ENCODE measurements at places on chromosomes 16 and 17.

DNA sequence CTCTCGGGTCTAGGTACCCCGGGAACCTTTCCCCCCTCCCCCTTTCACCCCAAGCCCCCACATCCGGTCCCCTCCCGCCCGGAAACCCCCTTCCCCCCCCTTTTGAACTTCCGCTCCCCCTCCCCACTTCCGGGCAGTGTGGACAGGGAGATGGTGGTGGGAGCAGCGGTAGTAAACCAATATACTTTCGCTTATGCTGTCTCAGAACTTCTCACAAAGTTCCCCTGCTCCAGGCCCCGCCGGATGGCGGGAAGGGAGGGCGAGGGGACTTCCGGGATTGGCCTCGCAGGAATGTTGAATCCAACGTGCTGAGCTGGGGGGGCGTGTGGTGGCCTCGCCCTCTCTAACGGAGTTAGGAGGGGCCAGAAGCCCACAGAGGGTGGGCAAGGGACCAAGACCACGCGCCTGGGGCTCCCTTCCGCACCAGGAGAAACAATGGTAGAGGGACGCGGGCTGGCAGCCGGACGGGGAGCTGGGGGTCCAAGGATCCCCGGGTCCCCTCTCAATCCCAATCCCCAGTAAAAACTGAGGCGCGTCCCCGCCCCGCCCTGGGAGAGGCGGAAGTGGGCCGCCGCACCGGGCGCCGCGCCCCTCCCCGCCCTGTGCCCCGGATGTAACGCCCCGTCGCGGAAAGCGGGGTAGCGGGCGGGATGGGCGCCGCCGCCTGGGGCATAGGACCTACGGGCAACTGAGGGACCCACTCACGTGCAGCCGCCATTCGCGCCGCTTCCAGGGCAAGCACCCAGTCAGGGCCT lies 742 bp downstream of the PFN1 start:
- DNase-seq = peak; percentile 62

DNA sequence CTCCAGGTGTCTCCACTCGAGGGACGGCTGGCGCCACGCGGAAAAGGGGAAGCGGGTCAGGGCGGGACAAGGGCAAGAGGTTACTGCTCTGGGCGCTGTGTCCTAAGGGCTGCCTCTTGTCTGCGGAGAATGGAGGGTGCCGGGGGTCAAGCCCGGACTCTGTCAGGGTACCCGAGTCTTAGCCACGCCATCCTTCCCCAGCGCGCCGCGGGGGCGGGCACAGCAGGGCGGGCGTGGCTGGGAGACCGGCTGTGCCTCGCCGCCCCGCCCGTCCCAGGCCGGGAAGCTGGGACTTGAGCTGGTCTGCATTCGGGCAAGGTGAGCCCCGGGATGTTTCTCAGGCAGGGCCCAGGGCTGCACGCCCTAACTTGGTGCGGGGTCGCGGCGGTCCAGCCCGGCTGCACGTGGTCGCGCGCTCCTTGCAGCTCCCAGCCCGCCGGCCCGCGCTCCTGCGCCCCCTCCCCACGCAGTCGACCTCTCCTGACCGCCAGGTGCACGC lies 6.2 kb upstream of the ACTG1 start:
- no peak for DNase-seq

DNA sequence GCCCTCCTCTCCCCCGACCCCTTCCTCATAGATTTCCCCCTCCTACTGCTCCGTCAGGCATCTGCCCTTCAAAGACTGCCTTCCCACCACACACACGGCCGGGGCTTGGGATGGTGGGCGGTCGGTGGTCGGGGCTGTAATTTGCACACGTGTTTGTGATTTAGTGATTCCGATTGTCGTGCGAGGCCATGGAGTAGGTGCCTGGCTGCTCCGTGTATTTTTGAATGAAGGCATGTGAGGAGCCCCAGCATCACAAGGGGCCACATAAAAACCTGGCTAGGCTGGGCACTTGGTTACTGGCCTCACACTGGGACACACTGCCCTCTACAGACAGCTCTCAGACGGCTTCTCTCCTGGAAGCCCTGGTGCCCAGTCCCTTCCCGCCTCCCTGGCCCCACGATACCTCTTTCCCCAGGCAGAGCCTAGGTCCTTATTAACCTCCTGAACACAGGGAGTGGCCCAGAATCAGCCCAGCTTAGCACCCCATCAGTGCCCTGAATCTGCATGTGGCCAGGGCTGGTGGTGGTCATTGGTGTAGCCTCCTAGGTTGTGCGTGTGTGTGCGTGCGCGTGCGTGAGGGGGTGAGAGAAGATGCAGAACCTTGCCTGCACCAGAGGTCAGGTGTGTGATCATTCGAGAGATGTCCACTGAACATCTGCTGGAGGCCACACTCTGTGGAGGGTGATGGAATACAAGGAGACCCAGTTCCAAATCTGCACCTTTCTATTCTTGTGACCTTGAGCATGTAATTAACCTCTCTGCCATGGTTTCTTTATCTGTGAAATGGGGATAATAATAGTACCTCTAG lies 1.3 kb upstream of the SOCS1 start:
- peak; percentile 46 for DNase-seq

DNA sequence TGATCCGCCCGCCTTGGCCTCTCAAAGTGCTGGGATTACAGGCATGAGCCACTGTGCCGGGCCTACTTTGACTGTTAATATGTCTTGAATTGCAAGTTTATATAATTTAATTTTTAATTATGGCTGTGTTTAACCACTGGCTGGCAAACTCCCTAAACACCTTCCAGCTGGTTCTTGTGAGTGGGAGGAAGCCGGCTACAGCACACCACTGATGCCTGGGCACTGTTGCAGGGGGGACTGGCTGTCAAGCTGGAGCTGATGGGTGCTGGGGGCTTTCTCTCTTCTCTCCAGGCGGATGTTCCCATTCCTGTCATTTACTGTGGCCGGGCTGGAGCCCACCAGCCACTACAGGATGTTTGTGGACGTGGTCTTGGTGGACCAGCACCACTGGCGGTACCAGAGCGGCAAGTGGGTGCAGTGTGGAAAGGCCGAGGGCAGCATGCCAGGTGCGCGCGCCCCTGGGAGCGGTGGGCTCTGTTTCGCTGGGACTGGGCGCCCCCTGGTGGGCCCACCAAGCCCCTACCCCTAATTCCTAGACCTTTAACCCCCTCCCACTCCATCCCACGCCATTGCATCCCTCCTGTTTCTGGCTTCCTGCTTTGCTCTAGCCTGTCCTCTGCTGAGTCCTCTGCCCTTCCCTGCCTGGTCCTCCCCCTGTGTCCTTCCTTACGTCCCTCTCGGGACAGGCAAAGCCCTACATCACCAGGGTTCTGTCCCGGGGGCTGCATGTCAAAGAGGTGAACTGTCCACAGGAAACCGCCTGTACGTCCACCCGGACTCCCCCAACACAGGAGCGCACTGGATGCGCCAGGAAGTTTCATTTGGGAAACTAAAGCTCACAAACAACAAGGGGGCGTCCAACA lies 9.5 kb downstream of the TBX21 start:
- DNase-seq = no peak

DNA sequence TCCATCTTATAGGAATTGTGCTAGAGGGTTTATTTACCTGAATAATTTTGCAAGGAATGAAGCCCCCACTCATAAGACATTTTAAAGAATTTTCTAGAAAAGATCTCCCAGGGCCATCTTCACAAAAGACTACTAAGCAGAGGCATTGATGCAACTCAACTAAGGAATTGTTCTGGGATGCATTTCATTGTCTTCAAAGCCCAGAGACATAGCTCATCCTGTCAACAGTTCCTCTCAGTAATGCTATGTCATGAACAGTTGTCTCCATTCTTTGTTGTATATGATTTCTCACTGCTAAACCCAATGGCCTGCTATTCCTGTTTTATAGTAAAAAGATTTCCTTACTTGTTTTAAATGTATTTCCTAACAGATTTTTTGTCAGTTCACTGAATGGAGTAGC lies 136.8 kb upstream of the RBL2 start:
- no peak for DNase-seq

- no peak for DNase-seq
Measured at GRCh38 chr17:1267471-1267943, 2.7 kb upstream of the BHLHA9 start.

GRCh38 chr16:85822145-85822544 lies 22.6 kb downstream of the COX4I1 start:
- DNase-seq = no peak

DNA sequence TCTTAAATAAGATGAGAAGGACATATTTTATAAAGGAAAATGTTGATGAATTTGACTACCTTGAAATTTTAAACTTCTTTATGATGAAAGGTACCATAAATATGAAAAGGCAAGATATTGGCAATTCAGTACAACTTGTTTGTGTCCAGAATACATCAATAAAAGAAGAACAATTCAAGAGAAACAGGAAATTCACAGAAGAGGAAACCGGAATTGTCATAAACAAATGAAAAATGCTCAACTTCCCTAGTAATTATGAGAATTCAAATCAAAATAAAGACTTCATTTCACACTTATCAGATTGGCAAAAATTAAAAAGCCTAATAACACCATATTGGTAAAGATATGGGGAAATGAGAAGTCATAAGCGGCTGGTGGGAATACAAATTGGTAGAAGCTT lies 54.3 kb downstream of the WSB1 start:
- no peak for DNase-seq

GRCh38 chr17:28963055-28963611 lies 11.8 kb upstream of the PHF12 start:
- DNase-seq = no peak

DNA sequence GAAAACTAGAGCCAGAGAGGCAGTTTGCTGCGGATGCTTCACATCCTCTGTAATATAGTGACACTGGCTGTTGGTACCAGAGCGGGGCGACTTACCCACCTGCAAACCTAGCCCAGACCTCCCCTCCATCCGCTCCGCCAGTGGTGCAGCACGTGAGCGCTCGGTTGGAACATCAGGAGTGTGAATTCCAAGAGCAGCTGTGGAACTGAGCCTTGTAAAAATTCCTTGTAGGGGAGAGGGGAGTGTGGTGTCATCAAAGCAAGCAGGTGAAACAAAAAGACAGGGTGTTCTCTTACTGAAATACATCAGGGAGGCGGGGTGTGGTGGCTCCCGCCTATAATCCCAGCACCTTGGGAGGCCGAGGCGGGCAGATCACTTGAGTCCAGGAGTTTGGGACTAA lies 51.3 kb downstream of the CCDC42 start:
- no peak for DNase-seq

- DNase-seq = peak; percentile 32
Measured at GRCh38 chr16:15672514-15673167, 22.6 kb downstream of the NDE1 start.

- no peak for DNase-seq
Measured at GRCh38 chr16:89374393-89374960, 115.9 kb downstream of the ANKRD11 start.

DNA sequence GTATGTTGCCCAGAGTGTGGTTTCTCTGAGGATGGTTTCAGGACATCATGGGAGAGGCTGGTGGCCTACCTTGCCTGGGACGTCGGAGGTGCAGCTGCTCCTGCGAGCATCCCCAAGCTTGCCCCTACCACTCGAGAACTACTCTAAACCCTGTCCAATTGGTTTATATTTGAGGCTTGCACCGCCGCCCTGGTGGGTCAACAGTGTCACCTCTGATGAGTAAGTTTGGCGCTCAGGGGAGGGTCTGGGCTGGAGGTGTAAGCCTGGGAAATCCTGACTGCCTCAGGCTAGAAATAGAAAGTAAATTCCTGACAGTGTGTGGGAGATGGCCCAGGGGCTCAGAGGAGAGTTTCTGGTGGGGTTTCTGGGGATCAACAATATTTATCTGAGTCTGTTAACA lies 48.2 kb downstream of the CCDC42 start:
- no peak for DNase-seq

DNA sequence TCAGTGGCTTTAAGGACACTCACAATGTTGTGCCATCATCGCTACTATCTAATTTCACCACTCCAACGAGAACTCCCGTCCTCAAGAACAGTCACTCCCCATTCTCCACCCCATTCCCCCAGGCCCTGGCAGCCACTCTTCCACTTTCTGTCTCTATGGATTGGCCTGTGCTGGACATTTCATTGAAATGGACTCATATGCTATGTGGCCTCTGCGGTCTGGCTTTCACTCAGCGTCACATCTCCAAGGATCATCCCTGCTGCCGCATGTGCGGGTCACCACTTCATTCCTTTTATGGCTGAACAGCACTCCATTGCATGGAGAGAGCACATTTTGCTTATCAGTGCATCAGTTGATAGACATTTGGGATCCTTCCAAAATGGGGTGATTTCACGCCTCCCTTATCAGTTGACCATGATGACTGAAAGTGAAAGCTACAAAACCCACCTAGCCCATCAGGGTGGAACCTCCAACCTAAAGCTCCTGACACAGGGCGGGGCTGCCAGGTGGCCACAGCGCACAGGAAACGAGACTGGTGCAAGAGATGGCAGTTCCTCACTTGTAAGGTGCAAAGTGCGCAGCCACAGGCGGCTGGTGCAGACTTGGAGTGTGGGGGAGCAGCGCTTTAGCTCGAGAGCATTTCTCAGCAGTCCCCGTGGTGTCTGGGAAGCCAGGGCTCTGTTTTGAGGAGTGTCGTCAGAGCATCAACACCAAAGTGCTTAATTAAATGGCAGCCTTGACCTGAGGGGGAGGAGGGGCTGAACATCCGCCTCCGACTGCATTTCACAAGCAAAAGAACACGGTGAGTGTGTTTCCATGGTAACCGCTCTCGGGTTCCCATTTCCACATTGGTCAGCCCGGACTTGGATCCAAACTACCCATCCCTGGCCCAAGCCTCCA lies 23.8 kb downstream of the COTL1 start:
- DNase-seq = peak; percentile 54

- DNase-seq = no peak
Measured at GRCh38 chr16:8505327-8505991, 84.9 kb downstream of the TMEM114 start.

DNA sequence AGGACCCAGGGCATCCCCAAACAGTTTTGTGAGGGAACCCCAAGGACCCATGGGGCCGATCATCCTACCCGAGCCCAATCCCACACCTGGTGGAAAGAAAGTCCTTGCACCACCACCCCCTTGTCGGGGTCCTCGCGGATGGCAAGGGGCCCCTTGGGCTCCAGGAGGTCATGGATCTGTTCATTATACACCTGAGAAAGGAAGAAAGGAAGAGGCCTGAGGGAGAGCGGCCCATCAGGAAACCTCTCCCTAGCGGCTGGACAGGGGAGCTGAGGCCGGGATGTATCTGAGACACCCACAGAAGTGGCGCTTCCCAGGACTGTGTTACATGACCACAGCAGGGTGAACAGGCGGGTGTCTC lies 12.8 kb downstream of the KIF18B start:
- no peak for DNase-seq

DNA sequence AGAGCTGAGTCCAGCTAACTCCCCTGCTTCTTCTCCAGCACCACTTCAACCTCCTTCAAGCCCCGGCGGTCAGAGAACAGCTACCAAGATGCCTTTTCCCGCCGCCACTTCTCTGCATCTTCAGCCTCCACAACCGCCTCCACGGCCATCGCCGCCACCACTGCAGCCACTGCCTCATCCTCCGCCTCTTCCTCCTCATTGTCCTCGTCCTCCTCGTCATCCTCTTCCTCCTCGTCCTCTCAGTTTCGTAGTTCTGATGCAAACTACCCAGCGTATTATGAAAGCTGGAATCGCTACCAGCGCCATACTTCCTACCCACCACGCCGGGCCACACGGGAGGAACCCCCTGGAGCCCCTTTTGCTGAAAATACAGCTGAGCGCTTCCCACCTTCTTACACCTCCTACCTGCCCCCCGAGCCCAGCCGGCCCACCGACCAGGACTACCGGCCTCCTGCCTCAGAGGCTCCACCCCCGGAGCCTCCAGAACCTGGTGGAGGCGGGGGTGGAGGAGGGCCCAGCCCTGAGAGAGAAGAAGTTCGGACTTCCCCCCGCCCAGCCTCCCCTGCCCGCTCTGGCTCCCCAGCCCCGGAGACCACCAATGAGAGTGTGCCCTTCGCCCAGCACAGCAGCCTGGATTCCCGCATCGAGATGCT lies 7.1 kb downstream of the SETD1A start:
- no peak for DNase-seq

GRCh38 chr17:45261577-45262515 lies at the start of gene SPATA32:
SPATA32 (minus strand) TSS chr17:45262094; CDS start chr17:45262016, 78 bp downstream.
- DNase-seq = peak; percentile 56
